ENCODE measurements at places on chromosomes 5 and 9. TPM values are rescaled to one million over a fixed set of nuclear protein-coding genes. Genes with fewer than 3 reads are reported as not detected.

DNA sequence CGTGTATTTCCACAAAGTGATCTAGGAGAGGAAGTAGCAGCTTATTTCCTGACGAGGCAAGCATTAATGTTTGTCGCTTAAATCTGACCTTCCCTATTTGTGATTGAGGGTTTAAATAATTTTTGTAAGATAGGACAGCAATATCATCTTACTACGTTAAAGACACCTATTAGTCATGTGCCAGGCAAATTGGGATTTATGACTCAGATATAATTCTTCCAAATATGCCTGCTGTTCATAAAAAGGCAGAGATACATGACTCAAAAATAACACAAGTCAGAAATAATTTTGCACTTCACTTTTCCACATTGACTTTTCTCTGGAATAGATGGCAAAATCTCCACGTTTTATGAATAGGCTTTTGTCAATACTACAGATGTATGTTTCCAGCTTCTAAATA, 43.0 kb upstream of the CDH12 start:
- H3K27ac ChIP-seq = no peak overlapping the region
- H3K27me3 ChIP-seq = no peaks in the 10 kb centered on the region
- no peaks in the 10 kb centered on the region for H3K36me3 ChIP-seq
- no peaks in the 10 kb centered on the region for H3K4me1 ChIP-seq

DNA sequence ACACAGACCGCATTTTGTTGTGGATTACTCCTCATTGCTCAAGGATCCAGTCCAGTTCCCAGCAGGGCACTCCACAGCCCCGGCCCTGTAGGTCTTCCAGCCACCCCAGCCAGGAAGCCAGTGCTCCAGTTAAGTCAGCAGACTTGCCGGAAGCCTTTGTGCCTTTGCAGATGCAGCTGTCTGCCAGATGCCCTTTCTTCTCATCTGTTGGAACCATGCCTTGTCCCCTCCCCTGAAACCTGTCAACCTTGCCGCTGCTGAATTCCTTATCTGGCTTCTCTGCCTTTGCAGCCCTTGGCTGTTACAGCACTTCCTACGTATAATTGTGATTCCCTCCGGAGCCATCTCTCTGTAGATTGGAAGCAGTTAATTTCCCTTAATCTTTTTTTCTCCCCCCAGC, 28.4 kb downstream of the PSAT1 start:
- no peak overlapping the region for H3K4me3 ChIP-seq
- no peaks in the 10 kb centered on the region for H3K4me1 ChIP-seq
- H3K27ac ChIP-seq = no peak overlapping the region
- DNase-seq = no peak

DNA sequence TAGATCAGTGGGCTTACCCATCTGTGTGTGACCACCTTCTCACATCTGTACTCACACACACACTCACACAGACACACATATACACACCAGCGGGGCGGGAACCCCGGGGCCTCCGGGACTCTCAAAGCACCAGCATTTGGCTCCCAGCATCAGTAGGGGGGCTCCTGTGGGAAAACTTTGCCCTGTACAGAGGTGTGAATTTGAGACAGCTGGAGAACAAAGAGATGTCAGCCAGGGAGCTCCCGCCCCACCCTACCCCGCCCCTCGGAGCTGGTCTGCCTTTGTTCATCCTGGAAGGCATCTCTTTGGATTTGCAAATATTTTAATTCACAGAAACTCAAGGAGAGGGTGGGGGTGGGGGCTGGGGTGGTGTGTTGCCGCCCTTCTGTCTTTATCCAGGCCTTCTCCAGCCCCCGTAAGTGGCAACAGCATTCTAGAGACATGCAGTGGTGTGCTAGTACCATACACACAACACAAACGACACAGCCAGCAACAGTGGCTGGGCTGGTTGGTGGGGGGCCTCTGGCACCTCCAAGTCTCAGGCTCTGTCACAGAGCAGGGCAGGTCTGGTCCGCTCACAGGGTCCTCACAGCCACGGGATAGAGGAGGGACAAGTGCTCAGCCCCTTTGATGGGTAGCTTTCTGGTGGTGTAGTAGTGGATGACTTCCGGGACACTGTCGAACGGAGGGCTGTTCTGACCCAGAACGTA, 15.5 kb upstream of the SLC25A51 start:
- no peak overlapping the region for H3K4me3 ChIP-seq
- H3K27ac ChIP-seq = no peak overlapping the region
- H3K4me1 ChIP-seq = no peaks in the 10 kb centered on the region
- H3K36me3 ChIP-seq = no peaks in the 10 kb centered on the region

DNA sequence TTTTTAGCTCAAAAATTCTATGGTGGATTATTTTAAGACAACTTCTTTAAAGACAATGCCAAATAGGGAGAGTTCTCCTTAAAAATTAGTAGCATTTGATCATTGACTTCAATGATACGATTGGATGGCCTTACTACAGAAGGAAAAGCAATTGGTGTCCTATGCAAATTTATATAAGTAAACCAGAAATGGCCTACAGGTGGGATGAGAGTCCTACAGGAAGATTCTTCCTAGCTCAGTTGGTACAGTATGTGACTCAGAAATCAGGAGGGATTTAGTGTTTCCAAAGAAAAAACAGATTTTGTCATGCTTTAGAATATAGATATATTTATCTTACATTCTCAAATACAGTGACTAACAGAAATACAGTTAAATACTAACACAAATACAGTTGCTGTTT, 6.5 kb downstream of the ANKRA2 start:
- no peaks in the 10 kb centered on the region for H3K4me1 ChIP-seq
- no peak overlapping the region for H3K27ac ChIP-seq
- H3K36me3 ChIP-seq = no peaks in the 10 kb centered on the region
- H3K27me3 ChIP-seq = no peaks in the 10 kb centered on the region
- H3K4me3 ChIP-seq = no peak overlapping the region

- peak overlapping the region; percentile 77 for H3K27ac ChIP-seq
- DNase-seq = peak; percentile 71
- peaks cover 28% of the 10 kb centered on the region for H3K4me1 ChIP-seq
- H3K27me3 ChIP-seq = no peaks in the 10 kb centered on the region
- no peak overlapping the region for H3K4me3 ChIP-seq
These were observed 52.8 kb downstream of the IRF1 start for GRCh38 chr5:132437604-132438266.

The EIF4E1B gene
- not detected for total RNA-seq

The ZFP2 gene
- 0.70 TPM for total RNA-seq

The PLAC8L1 gene
- total RNA-seq = not detected

The DBH gene
- total RNA-seq = not detected

The HSPB3 gene
- not detected for total RNA-seq

The ENHO gene
- total RNA-seq = not detected

The SHOC1 gene
- not detected for total RNA-seq

The NR4A3 gene
- 0.54 TPM for total RNA-seq

The FOXD4L4 gene
- total RNA-seq = 0.67 TPM
